Dorsolateral prefrontal cortex (tissue), 122 donors: ENCODE measurements at places on chromosomes 16 and 17.
A peak's percentile ranks its signal among the peaks of the same experiment; 100 is the strongest.

- no peak for DNase-seq
Measured at GRCh38 chr17:50540560-50541401, 6.2 kb upstream of the SPATA20 start.

DNA sequence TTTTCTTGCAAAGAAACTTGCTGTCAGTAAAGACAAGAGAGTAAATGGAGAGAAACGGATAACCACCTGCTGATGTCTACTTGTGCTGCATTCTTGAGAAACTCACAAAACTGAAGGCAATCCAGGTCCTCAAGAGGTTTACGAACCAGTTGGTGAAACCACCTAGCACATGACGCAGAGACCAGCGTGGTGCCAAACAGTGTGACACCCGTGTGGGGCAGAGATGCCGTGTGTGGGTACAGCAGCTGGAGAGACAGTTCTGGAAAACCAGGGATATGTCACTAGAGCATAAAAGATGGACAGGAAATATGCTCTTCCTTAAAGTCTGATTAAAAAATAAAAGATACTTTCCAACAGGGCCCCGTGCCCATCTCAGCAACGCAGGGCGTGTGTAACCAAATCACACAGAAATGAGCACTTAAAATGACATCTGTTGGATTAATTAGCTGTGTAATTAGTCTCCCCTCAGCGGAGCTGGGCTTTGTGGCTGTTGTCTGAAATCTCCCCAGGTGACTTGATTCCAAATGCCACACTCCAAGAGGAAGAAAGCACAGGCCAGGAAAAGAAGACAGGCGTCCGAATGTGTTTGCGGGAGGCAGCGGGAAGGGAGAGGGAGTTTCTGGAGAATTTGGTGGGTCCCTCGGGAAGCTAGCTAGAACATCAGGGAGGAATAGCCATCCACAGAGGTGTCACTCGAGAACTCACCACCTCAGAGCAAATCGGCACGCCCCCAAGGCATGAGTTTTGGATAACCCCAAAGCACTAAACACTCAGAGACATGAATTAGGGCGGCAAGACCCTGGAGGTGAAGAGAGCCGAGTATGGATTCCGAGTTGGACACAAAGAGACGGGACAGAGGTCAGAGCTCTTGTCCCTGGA is 109.8 kb downstream of the ZFHX3 start:
- DNase-seq, result no peak

DNA sequence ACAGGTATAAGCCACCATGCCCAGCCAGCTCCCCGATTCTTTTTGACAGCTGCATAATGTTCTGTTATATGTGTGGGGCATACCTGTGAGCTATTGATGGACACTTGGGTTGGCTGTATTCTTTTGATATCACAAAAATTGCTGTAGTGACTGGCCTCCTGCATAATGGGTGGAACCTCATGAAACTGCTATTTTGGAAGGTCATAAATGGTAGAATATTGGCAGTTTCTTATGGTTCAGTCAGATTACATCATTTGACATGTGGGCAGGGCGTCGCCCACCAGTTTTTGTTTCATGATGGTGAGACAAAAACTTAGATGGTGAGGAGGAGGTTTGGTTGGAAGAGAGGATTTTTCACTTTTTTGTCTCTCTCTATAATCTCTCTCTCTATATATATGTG is 26.7 kb upstream of the POLR3E start:
- no peak for DNase-seq

DNA sequence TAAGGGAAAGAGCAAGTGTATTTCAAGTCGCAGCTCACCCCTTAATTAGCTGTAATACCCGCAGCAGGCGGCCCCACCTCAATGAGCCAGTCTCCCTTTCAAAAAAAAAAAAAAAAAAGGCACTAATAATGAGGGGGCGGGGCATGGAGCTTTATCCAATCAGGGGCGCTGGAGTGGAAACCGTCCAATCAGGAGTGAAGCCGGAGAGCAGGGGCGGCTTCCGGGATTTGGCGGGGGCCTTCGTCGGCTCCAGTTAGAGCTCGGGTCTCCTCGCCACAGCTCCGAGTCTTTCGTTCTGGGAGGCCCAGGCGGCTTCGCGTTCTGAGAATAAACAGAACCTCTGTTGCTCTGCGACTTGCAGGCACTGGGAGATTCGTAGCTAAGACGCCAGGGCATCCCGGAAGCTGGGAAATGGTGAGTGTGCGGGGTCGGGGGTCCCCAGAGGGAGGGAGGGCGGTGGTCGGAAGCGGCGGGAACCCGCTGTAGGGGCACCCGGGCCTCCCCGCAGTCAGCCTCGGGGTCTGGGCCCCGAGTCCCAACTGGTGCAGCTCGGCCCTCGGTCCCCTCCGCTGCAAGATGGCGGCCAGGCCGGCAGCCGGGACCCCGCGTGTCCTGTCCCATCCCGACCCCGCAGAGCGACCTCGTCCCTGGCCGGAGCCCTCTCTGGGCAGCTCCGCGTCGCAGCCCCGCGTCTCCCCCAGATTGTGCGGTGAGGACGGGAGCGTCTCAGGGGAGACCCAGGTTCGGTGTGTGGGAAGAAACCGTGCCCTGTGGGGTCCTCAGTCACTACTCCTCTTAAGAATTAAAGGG is at the start of gene ZNF267:
TSS of gene ZNF267 (plus strand) at position 252 of the 810 bp plus-strand sequence. CDS start at position 412, 160 bp downstream.
- DNase-seq, result peak; percentile 94

DNA sequence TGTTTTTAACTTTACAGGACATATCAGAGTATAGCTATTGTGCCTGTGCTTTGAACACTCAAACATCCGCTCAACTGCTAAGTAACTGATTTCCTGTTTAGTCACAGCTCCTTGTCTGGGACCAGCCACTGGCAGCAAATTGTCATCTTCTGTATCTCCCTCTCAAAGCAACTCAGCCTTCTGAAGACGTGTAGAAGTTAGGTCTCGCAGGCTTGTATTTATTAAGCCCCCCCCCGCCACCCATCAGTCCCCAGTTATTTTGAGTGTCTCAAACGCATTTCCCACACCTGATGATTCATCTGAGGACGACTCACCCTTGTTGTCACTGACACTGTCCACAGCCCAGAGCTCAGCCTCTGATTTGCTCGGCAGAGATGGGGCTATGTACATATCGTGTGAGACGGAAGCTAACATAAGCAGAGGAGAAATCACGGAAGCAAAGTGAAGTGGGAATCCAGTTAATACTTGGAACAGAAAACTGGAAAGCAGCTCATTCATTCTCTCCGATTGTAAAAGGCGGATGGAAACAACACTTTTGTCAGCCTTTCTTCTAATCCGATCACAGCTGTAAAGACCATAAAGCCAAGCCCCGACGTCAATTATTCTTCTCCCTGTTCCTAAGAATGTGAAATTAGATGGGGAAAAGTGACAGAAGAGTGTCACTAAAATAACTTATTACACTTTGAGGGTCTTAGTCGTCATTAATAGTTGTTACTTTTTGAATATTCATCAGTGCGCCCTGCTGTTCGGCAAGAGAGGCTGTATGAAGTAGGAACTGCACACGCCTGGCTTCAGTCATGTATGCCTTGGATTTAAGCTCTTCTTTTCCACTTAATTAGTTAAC is 64.2 kb downstream of the PITPNC1 start:
- no peak for DNase-seq

DNA sequence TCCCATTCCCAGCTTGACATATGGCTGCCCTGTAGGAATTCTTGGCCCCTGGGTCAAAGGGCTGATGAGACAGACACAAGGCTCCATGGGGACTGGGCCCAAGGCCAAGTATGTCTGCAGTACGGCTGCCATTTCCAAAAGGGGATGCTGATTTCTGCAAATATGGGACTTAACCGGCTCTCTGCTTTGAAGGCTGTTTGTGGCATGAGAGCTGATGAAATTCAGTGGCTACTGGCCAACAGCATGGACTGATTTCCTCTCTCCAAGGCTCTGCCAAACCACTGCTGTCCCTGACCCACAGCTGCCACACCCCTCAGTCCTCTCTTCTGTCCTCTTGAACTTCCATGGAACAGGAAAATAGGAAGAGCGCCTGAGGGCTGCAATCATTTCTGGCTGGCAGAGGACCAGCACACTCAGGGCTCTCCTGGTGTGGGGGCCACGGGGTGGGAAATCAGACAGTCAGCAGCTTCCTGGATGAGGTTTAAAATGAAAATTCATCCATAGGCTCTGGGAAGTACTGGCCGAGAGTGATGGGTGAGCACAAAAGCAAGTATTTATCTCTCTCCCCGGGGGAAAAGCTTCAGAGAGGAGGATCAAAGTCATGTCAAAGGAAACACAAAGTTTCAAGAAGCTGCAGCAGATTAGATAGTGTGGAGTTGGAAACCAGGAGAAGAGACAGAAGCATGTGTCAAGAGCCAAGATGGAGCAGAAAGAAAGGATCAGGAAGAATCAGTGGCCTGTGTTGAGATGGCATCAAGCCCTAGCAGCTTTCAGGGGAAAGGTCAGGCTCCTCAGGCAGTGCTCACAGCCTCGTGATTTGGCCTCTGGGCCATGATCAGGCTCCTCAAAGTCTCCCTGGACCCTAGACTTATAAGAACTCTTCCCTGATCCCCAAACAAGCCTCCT is 64.1 kb upstream of the SREBF1 start:
- DNase-seq, result peak; percentile 52

DNA sequence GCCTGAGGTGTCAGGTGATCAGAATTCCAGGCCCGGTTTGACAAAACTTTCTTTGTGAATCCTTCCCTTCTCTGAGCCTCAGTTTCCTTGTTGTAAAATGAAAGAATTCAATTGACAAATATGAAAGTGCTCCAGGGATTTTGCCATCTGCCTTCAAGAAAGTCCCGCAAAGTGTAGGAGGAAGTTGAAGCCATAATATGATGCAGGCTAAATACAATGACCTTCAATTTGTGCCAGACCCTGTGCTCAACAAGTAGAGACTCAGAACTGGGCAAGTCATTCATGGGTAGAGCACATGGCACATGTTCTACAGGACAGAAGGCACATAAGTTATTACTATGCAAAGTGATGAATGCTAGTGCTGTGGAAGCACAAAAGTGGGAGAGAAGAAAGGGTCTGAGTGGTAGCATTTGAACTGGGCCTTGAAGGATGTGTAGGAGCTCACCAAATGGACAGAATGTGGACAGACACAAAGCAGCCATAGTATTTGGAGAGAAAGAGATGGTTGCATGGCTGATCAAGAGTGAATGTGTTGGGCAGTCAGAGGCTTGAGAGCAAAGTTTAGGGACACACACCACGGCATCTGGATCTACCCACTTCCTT is 2.4 kb upstream of the SCIMP start:
- DNase-seq, result no peak

DNA sequence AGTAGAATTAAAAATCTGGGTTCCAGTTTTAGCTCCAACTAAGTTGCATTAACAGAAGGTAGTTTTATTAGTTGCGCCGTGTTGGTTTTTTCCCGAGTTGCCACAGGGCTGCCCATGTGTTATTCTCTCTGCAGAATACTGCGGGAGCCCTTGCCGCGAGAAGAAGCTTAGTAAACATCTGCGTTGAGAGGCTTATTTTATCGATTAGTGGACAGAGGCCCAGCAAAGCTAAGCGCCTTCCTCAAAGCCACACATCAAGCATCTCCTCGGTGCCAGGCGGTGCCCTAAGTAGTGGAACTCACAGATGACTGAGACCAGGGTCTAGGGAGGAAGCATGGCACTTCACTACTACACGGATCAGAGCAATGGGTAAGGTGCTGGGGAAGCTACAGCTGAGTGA is 212.3 kb upstream of the IRX5 start:
- DNase-seq, result no peak

- no peak for DNase-seq
Measured at GRCh38 chr16:27344721-27345120, 30.9 kb downstream of the IL4R start.

DNA sequence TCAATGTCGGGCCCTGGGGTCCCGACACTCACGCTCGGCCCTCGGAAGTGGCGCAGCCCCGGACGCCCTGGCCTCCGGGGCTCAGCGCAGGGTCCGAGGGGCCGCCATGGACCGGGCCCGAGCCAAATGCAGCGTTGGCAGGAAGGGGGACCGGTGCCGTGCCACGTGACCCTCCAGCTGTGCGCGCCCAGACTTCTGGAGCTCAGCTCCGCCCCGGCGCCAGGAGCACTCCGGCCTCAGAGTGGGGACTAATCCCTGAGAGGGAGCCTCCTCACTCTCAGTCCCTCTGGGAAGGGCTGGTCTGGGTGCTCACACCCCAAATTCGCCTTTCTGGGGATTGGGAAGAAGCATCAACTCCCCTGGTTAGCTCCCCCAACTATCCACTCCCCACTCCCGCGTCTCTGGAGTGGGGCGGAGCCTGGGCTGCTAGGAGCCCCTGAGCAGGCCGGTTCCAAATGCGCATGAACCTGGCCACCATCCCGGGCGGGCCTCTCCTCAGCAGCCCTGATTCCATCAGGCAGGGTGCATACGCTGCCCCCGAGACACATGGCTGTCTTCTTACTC is at the start of gene B3GNT9:
TSS of gene B3GNT9 (minus strand) at position 166 of the 564 bp plus-strand sequence. CDS start 513 bp downstream, outside the sequence.
- DNase-seq, result peak; percentile 71
